Stomach (tissue), 19 donors: ENCODE measurements at places on chromosomes 3 and 15. TPM values are rescaled to one million over a fixed set of nuclear protein-coding genes. Genes with fewer than 3 reads are reported as not detected.

Gene PLIN1
- 1.6 TPM for polyA plus RNA-seq

Gene GOLGA6D
- not detected for polyA plus RNA-seq

Gene PROK2
- polyA plus RNA-seq: 0.58 TPM

Gene SLC24A5
- polyA plus RNA-seq: not detected

Gene ADAMTS17
- 0.31 TPM for polyA plus RNA-seq

Gene CHRNA5
- polyA plus RNA-seq: 1.1 TPM

Gene SPATA12
- 0.31 TPM for polyA plus RNA-seq

Gene VIPR1
- polyA plus RNA-seq: 10.0 TPM

Gene IDH3A
- 35.3 TPM for polyA plus RNA-seq
